ENCODE measurements at places on chromosomes 16 and 17.

DNA sequence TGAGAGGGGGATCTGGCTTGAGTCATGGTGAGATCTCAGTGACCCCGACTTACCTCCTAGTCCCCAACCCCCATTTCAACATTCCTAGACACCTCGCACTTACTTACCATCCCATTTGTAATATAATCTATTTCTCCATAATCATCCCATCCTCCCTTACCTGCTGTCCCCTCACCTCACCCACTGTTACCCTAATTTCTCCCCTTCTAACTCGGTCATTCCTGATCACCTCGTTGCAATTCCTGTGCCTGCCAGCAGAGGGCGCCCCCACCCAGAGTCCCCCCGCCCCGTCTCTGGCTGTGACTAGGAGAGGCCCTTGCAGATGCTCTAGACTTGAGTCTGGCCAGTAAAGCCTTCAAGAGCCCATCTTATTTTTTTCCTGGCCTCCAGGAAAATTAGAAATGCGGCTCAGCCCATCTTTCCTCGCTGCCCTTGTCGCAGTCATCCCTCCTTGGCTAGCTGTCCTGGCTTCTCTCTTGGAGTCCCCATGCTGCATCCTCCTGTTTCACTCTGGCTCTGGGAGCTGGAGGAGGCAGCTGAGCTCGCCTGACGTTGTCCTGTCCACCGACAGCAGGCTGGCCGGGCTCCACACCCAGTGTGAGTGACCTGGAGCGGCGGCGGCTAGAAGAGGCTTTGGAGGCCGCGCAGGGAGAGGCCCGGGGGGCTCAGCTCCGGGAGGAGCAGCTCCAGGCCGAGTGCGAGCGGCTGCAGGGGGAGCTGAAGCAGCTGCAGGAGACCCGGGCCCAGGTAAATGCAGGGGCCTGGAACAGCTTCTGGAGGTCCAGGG, 5.0 kb downstream of the TBKBP1 start:
- DNase-seq, result peak; percentile 86

DNA sequence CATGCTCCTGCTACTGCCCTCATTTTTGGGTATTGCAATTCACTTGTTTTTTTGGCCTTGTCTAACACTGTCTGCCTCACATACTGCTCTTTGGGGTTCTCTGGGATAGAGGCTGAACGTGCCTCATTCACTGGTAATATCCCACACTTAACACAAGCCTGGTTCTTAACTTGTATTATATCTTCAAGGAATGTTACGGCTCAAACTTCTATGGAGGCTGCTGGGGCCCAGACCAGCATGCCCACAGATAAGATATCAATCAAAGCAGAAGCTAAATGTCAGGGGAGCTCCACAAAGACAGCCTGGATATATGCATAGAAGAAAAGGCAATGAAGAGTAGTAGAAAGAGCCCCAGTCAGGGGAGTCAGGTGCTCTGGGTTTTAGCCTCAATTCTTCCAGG, 103.5 kb downstream of the WSCD1 start:
- no peak for DNase-seq

DNA sequence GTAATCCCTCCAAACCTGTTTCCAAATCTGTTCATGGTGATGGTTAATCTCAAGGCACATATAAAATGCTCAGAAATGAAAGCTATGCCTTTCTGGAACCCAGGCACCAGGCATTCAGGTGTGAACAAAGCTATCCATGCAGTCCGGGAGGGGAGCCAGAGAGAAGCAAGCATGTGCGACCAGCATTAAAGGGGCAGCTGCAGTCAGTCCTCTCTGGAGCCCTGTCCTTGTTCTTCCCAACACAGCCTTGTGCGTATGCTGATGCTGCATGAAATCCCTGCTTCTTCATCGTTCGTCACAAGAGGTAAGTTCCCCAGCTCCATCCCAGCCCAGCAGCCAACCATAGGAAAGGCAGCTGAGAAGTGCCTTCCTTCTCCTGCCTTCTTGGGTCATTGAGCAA, 148.7 kb downstream of the GRIN2A start:
- no peak for DNase-seq

- no peak for DNase-seq
Measured at GRCh38 chr17:16100737-16101400, 101.2 kb downstream of the TTC19 start.

- peak; percentile 19 for DNase-seq
Measured at GRCh38 chr16:84117494-84117843, 727 bp upstream of the MBTPS1 start.

DNA sequence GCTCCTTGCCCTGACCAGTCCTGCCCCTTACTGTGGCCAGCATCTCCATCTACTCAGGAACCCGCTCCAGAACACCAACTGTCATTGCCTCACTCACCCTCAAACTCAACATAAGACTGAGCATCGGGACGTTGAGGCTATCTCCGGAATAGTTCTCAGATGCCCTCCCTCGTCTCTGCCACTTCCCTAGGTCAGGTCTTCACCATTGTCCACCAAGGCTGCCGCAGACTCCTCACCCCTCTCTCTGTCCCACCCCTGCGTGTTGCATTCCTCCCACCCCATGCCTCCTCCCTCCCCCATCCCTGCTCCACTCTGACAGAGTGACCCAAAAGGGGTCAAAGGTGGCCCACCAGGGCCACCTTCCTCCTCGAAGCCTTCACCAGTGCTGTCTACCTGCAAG, 37.2 kb downstream of the C17orf67 start:
- no peak for DNase-seq

- no peak for DNase-seq
Measured at GRCh38 chr17:63841350-63842172, 924 bp downstream of the SMARCD2 start.

- no peak for DNase-seq
Measured at GRCh38 chr17:63774141-63774968, at the start of gene DDX42. Gene DDX42 (plus strand): TSS chr17:63774170. CDS start chr17:63787050, 12,880 bp downstream.

- DNase-seq, result no peak
Measured at GRCh38 chr17:6303664-6304063, 131.3 kb downstream of the AIPL1 start.

DNA sequence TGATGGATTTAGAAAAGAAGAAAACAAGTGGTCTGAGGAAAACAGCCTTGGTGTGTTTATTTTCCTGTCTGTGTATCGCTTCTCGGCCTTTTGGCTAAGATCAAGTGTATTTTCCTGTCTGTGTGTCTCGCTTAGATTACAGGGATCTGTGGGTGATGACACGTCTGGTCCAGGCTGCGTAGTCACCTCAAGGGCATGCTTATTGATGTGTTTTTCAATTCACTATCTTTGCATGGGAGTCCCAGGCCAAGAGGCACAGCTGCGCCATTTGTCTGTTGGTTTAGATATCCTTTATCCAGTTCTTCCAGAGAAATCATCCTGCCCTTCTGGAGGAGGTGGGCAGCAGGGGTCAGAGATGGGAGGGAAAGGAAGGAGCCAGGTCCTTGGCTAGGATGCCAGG, 47.1 kb upstream of the STH start:
- DNase-seq, result no peak

- no peak for DNase-seq
Measured at GRCh38 chr16:68722119-68723024, 14.7 kb upstream of the CDH1 start.

- no peak for DNase-seq
Measured at GRCh38 chr16:17098685-17099084, 372.1 kb downstream of the XYLT1 start.

GRCh38 chr17:57567251-57567650, 177.8 kb downstream of the CCDC182 start:
- DNase-seq, result no peak

GRCh38 chr16:22370038-22370820, 4.2 kb downstream of the CDR2 start:
- no peak for DNase-seq

DNA sequence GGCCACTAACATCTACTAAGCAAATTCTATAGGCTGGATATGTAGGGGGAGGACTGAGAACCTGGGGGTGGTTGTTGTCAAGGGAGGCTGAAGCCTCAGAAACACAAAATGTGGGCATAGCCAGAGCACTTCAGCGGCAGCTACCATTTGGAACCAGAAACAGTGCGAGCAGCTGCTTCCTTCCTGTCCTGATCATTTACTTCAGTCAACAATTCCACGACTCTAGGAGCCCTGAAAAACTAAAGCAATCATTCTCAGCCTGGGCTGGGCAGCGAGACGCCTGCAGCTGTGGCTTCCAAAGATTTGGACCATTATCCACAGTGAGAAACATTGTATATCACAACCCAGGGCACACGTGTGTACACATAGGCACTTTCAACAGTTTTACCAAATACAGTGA, 93.9 kb upstream of the WSCD1 start:
- DNase-seq, result no peak

GRCh38 chr17:2795441-2796163, 636 bp upstream of the RAP1GAP2 start:
- no peak for DNase-seq

GRCh38 chr17:21297597-21297996, 13.1 kb downstream of the MAP2K3 start:
- no peak for DNase-seq

- DNase-seq, result no peak
Measured at GRCh38 chr17:66354981-66355380, 52.6 kb downstream of the PRKCA start.

GRCh38 chr17:7045492-7046126, 1.7 kb upstream of the SLC16A11 start:
- DNase-seq, result peak; percentile 18

- no peak for DNase-seq
Measured at GRCh38 chr16:70808371-70808770, 7.4 kb upstream of the VAC14 start.

- no peak for DNase-seq
Measured at GRCh38 chr17:7889166-7889955, 772 bp downstream of the CHD3 start.

DNA sequence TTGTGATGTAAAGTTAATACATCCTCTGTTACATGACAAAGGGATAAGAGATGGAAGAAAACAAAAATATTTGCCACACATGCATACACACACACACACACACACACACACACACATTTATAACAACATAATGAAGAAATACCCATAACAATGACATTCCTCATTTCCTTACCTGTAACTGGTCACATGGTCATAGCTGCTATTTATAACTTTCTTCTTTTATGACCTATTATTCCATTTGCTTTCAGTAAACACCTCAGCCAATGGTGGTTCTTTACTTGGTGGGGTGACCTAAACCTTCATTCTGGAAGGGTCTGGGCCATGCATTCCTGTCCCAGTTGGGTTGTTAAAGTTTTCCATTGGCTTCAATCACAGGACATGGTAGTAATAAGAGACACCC, 5.3 kb downstream of the MT2A start:
- no peak for DNase-seq

- no peak for DNase-seq
Measured at GRCh38 chr16:8963010-8963820, 491 bp downstream of the USP7 start.

DNA sequence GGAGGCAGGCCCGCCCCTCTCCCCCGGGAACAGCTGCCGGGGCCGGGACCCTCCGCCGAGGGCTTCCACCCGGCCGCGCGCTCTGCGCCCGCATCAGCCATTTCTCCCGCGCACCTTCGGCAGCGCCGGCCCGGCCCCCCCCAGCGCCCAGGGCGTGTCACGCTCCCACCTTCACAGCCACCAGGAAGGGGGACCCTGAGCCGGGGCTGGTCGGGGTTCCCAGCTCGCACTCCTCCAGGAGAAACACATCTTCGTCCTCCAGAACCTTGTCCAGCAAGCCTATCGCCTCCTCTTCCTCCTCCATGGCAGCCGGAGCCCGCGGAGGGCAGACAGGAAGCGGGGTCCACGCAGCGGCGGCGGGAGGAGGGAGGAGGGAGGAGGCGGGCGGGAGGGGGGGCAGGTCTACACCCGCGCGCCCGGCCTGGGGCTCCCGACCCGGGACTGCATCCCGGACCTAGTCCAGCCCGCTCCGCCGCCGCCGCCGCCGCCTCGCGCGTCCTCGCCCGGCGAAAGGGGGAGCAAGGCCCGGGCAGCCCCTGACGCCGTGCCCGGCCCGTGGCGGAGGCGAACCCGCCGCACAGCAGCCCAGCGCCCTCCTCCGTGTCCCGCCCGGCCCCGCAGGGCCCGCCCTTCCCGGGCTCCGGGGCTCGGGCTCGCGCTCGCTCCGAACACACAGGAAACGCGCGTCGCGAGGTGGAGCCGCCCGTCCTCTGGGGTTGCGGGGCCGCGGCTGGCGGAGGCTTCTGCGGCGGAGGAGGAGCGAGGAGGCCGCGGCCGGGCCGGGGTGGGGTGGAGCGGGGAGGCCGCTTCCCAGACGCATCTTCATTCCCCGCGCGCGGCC, 70.8 kb downstream of the ABR start:
- DNase-seq, result peak; percentile 32

GRCh38 chr17:73066148-73066884, 26.2 kb downstream of the SLC39A11 start:
- no peak for DNase-seq

DNA sequence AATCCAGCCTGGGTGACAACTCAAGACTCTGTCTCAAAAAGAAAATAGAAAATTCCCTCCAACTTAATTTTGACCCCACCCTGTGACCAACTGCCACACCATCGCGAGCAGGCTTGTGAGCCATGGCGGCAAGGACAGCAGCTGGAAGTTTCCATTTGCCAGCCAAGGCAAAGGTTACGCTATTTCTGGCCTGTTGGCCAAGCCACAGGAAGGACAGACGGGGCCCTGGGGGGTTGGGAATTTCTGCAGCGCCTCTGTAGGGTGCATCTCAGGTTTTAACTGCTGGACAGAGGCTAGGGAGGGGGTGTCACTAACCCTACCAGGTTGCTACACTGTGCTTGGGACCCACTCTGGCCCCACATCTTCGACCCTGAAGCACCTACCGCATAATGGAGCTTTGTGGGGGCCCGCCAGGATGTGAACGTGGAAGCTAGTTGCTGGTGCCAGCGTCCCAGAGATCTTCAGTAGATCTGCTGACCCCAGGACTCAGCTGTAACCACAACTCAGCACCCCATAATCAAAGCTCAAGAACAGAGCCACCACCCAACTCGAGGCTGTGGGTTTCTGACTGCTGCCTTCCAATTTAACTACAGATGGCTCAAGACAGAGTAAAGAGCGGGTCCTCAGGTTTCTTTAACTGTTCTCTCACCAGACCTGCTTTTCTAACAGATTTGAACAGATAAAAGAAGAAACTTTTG, 10.9 kb downstream of the KIFC3 start:
- no peak for DNase-seq

GRCh38 chr17:36949461-36949927, 740 bp downstream of the AATF start:
- DNase-seq, result no peak

DNA sequence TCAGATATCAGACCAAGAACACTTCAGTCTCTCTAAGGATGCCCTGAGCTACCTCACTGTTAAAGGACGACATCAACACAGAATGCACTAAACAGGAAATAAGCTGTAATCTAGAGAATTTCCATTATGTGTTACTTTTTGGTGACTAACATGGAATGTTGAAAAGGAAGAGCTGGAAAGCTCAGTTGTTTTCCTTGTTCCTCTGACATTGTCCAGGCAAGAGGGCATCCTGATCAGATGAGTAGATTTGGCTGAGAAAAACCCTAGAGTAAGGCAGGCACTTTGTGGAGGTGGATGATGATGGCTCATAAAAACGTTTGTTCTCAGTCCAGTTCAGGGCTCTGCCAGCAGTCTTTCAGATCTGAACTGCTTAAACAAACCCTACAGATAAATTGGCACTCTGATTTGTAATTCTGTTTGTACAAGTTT, 34.0 kb downstream of the DGKE start:
- DNase-seq, result no peak

GRCh38 chr17:14559264-14560119, 258.6 kb downstream of the HS3ST3B1 start:
- DNase-seq, result no peak

Measured in activated CD4-positive, alpha-beta T cell treated with anti-CD3 and anti-CD28 coated beads for 24 hours (primary cell).